K562 (cell line): ENCODE measurements at places on chromosomes 1 and 21.

DNA sequence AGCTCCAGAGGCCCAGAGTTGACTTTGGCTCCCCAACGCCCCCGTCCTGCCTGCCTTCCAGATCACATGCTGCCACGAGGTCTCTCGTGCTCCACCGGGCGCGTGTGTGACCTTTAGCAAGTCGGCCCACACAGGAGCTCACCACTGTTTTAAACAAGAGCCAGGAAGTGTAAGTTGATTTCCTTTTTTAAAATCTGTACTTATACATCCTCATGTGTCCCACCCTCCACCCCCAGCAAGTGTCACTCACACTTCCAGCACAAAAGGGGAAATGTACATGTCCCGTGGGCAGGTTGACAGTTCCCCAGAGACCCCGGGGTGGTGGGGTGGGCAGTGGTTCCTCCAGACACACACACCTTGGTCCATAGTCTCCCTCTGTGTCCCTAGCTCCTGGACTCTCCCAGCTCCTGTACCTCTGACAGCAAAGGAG is 84.4 kb downstream of the STUM start:
- DNase-seq: no peak

- no peak for DNase-seq
These were observed 5.6 kb downstream of the BTBD8 start for GRCh38 chr1:92085727-92086126.

DNA sequence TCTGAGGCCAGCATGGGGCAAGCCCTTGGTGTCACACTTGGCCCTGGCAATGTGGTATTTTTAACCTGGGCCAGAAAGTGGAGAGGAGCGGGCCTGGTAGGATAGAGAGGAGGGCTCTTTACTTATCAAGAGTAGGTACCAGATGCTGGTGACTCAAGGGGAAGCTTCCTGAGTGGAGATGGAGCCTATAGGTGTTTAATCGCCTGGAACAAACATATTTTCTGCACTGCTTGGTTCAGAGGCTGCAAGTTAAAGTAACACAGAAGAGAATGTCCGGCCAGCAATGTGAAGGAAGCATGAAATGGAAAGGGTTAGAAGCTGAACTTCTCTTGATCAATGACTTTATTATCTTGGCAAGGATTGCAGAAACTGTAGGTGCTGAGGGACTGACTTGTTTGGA is 74.3 kb downstream of the DDR2 start:
- no peak for DNase-seq

- no peak for DNase-seq
These were observed 44.4 kb downstream of the RWDD3 start for GRCh38 chr1:95278173-95279006.
